ENCODE measurements at places on chromosomes 11 and 22.

GRCh38 chr22:44482776-44483175 lies 15.3 kb downstream of the RTL6 start:
- DNase-seq: no peak

GRCh38 chr22:24247011-24247507 lies 2.2 kb upstream of the GGT5 start:
- DNase-seq: no peak

DNA sequence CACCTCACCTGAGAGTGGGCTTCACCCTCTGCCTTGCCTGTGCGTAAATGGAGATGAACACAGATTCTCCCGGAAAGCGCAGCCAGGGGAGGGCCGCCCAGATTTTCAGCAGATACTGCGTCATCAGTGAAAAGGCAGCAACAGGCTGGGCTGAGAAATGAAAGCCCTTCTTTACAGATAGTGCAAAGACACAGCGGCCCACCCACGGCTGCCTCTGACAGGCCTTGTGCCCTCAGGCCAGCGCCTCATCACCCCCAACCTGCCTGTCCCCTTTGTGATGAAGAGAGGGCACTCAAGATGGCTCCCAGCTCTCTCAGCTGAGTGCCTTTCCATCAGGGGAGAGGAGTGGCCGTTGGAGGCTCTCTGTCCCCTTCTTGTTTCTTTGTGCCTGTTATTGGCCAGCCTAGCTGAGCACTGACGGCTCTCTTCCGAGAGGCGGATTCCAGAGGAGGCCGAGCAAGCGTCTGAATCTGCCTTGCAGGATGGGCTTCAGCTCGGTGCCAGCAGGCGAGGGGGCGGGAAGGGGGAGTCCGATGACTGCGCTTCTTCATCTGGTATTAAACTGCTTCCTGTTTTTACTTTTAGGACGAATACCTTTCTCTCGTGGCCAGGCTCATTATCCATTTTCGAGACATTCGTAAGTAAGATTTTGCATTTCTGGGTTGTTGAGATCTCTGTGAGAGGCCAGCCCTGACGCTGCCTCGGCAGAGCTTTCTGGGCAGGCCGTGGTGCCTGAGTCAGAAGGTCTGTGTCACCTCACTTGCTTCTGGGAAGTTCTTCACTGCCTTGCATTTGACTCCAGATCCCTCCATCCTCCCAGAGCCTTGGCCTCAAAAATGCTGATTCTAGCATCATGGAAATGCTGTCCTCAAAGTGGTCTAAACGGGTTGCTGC lies 43.7 kb downstream of the MED15 start:
- DNase-seq: no peak

DNA sequence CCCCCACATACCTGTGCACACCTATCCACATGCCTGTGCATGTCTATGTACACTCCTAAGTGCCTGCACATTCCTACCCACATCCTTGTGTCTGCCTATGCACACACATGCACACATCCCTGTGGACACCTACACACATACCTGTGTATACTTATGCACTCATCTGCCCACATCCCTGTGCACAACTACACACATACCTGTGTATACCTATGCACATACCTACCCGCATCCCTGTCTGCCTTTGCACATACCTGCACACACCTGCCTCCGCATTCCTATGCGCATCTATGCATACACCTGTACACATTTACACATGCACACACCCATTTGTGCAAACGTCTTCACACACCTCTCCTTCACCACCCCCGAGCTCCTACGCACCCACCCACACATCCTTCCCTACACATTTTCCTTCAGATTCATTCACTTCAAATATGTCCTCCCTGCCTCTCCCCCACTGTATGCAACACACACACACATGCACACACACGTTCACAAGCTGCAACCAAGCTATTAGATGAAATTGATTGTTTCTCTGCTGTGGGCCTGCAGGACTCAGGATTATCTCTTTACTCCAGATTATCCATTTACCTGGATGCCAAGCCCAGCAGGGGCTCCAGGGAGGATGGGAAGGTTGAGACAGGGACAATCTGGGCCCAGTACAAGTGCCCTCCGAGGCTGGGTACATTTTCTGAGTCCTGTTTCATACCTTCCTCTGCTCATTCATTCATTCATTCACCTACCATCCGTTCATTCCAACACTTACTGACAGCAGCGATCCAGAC lies 53.2 kb downstream of the TSPAN18 start:
- DNase-seq: no peak

- DNase-seq: no peak
These were observed 1344.0 kb upstream of the RAG2 start for GRCh38 chr11:37942081-37942480.

- DNase-seq: peak; percentile 47
These were observed 7.3 kb upstream of the SYT7 start for GRCh38 chr11:61587951-61588727.

- no peak for DNase-seq
These were observed 15.5 kb upstream of the RAC2 start for GRCh38 chr22:37259540-37260029.

GRCh38 chr22:50153056-50153755 lies 17.3 kb upstream of the PANX2 start:
- DNase-seq: no peak

- peak; percentile 65 for DNase-seq
These were observed 2.0 kb downstream of the MYH9 start for GRCh38 chr22:36385491-36386350.

DNA sequence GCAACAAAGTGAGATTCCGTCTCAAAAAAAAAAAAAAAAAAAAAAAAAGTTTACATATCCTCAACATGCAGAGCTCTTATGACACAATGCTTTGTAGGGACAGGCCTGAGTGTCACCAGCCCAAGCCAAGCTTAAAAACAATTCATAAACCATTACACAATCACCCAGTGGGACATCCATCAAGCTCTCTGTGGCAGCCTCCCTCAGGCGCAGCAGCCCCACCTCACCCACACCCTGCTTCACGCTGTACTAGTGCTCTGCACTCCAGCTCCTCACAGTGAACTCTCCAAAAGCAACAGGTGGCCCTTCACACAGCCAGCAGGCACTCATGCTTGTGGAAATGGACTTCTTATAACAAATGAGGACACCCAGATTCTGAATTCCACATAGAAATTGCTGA lies 3.5 kb upstream of the FOXRED2 start:
- DNase-seq: no peak

GRCh38 chr22:19865141-19865829 lies 10.6 kb upstream of the GNB1L start:
- DNase-seq: no peak

DNA sequence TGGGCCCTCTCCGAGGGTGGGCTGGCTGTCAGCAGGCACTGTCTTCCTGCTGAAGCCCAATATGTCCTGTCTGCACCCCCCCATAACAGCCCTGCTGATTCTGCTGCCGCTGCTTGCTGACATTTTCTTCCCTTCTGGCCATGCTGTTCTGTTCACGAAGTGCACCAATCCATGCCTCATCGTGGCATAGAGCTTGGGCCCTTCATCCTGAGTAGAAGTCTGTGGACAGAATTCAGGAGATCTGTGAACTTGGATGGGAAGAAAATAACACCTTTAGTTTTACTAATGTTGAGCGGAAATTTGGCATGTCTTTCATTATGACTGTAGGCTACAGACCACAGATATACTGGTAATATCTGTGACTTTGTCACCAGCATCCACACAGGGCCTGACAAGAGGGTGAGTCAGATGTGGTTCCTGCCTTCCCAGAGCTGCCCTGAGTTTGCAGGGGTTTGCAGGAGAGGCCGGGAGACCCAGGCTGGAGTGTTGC lies 14.1 kb upstream of the KIAA0930 start:
- DNase-seq: no peak

GRCh38 chr11:37699644-37700043 lies 1101.6 kb upstream of the RAG2 start:
- no peak for DNase-seq

DNA sequence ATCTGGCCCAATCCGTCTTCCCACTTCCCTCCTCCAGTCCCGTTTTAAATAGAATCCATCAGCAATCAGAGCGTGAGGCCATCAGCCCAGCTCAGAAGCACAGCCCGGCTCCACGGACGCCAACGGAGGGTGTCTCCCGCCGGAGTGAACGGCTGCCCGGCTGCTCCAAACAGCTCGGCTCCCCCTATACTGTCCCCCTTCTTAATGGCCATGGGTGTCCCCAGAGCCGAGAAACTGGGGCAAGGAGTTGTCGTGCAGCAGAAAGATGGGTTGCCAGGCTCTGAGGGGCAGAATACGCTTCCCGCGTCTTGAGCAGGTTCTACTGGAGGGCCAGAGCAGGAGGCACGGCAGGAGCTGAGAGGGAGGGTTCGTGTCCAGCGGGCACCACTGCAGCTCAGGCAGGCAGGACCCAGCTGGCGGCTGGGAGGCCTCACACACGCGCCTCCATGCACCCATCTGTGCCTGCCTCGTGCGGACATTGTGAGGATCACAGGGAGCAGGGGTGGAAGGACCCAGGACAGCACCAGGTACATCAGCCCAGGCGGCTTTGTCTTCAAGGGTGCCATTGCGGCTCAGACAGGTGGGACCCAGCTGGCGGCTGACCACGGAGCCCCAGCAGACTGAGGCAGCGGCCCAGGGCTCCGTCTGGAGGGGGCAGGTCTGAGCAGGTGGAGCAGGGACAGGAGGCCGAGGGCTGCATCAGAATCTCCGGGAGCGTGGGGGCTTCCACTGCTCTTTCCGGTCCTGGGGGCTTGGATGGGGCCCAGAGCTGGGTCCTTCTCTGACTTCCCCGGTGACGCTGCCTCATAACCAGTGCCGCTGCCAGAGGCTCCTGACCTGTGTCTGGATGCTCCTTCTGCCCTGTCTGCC lies 882.7 kb downstream of the BRD1 start:
- DNase-seq: no peak

- DNase-seq: no peak
These were observed 402.8 kb downstream of the NXPE2 start for GRCh38 chr11:115080923-115081680.

DNA sequence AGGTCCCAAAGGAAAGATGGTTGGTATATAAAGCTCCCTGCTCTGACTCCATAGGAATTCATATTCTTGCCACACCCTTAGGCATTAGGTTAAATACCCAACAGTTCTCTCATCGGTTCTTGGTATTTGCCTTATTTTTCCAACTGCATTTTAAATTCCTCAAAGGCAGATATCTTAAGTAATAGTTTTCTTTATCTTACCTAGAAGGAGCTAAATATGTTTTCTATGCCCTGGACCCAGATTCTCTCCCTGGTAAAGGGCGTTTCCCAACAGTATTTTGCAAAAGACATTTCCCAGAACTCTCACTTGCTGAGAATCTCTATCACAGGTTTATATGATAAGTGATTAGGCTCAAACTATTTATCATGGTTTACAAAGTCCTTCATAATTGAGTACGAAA lies 158.6 kb upstream of the BDNF start:
- no peak for DNase-seq

Data from stimulated activated CD8-positive, alpha-beta memory T cell treated with anti-CD3 and anti-CD28 coated beads, Interleukin-15, amount 100 ng/mL, for 48 hours (primary cell).